ENCODE measurements at places on chromosomes 4 and X.
A peak's percentile ranks its signal among the peaks of the same experiment; 100 is the strongest.

DNA sequence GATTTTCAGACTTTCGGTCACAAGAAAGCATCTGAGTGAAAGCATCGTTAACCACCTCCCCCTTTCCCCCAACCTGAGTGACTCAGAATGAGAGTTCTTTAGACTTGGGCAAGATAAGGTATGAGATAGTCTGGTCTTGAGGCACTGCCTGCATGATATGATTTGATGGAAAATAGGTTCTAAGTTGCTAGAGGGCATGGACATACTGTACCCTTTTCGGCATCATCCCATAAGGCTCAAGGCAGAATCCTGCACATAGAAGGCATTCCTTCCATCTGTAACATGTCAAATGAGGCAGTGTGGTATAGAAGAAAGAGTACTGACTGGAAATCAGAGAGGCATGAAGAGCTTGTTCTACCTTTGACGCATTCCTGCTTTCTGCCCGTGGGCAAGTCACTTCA lies 16.8 kb upstream of the AMOT start:
- DNase-seq: no peak

DNA sequence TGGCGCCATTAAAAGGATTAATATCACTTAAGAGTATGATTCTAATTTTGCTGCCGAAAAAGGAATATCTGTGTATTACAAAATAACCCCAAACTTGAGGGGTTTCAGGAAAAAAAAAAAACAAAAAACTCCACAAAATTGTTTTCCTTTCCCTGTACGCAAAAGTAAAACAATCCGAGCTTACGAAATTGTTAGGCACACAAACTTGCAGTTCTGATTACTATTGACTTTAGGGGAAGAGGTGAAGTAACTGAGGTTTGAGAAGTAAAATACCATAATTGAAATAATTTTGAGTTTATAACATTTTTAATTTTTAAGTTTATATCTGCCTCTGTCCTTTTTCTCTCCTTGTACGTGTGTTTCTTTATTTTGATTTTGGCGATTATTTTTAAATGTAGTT lies 64.8 kb downstream of the USP9X start:
- DNase-seq: no peak

- DNase-seq: peak; percentile 24
These were observed 166.5 kb upstream of the PPP1R2C start for GRCh38 chrX:42944381-42944998.

- DNase-seq: no peak
These were observed 2.1 kb upstream of the WFS1 start for GRCh38 chr4:6267573-6267972.

DNA sequence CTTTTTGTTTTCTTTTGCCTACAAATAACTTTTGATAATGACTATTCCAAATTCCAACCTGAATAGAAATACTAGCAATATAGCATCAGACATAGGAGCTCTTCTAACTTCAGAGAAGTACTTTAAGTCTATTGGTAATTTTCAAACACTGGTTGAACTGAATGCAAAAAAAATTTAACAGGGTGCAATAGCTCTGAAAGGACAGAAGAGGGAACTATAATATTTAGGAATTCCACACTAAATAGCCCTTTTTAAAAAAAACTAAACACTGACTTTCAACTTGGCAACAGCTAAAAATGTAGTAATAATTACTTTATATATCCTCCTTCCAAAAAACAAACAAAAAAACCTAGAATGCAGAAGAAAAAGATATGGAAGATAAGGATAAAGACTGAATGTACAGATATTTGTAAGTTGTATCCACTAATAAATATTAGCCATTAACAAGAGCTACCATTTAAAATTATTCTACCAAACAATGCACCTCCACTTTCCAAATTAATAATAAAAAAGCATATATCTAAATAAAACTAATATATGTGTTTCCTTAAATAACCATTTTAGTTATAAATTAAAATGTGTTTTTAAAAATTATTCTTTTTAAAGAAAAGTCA lies 81.4 kb downstream of the FBXW7 start:
- peak; percentile 17 for DNase-seq

DNA sequence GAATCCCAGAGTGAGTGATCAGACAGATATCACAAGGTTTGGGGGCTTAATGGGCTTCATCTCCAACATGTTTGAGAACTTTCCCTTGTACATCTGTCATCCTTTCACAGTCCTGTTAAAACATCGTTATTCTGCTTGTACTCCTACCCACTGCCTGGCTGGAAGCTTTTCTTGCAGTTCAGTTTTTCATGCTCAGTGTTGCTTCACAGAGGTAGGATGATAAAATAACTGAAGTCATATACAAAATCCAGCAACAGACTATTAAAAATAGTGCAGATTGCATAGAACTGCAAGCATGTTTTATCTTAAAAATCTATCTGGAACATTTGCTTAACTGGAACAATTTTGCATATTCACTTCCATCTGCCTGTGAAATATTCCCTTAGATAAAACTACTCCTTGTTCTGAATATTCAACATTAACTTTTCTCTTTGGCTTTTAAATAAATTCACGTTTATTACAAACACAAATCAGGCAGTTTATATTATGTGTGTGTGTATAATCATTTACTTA lies 579.6 kb upstream of the IGFBP7 start:
- DNase-seq: no peak

DNA sequence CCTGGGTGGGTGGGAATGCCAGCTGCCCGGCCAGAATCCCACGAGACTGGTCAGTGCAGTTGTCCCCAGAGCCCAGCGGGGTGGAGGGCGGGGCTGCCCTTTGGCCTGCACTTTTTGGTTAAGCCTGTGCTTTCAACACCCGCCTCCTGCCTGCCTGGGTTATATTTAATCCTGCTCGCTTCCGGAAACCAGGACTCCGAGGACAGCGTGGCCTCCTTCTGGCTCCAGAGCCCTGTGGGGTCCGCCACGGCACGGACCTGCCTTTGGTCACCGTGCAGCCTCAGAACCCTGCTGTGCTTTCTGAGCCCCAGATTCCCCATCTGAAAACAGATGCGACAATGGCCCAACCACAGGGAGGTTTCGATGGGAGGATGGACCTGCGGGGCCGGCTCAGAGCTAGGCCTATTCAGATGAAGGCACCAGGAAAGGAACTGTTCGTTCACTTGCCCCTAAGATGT lies 29.4 kb upstream of the KIAA0232 start:
- no peak for DNase-seq

- DNase-seq: no peak
These were observed 346.3 kb downstream of the FBXW7 start for GRCh38 chr4:152189451-152190179.

DNA sequence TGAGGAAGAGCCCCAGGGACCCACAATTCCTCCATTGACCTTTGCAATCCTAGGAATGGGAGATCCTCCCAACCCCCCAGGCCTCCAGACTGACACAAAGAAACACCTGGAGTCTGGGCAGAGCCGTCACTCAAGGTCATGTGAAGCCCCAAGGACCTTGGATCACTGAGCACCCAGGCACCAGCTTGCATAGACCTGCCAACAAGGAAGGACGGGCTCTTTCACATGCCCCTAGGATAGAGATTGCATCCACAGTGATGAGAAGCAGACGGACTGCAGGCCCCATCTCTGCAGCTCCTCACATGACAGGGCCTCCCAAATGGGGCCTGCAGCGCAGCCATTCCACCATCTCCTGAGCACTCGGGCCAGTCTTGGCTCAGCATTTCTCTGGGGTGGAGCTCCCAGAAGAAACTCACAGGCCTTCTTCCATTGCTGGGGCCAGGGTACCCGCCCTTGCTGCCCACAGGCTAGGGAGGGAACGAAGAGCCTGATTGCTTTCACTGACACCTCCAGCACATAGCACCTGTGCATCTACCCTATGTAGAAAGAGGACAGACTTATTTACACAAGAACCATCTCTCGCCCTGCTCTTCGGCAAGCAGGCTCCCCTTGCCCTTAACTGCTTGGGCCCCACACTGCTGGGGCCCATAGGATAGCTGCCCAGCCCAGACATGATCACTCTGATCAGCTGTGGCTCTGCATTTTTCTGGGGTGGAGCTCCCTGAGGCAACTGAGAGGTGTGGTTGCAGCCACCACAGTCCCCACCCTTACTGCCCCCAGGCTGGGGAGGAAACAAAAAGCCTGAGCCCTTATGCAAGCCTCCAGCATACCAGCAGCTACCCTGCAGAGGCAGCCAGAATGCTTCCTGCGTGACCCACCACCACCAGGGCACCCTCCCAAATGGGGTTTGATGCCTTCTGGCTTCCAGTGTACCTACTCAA lies 185.7 kb upstream of the ZCCHC13 start:
- DNase-seq: no peak

GRCh38 chr4:167290678-167291077 lies 56.4 kb upstream of the SPOCK3 start:
- DNase-seq: no peak

Data from activated CD4-positive, alpha-beta T cell treated with anti-CD3 and anti-CD28 coated beads, Interleukin-10, Interleukin-2, amounts not matched to agents 100 ng/mL and 50 ng/mL, durations not matched to agents 16 hours and 8 hours (primary cell).